ENCODE measurements at places on chromosomes 3 and 15. TPM values are rescaled to one million over a fixed set of nuclear protein-coding genes. Genes with fewer than 3 reads are reported as not detected.

BOC gene
- total RNA-seq, result 28.7 TPM

EDC3 gene
- total RNA-seq, result 16.2 TPM

TRIM69 gene
- 16.7 TPM for total RNA-seq

TM4SF18 gene
- total RNA-seq, result 6.3 TPM

TRPM1 gene
- total RNA-seq, result not detected

TEX264 gene
- total RNA-seq, result 22.4 TPM

GRM7 gene
- 1.0 TPM for total RNA-seq

OIP5 gene
- 3.7 TPM for total RNA-seq

SLC28A1 gene
- total RNA-seq, result 0.52 TPM

IGSF10 gene
- total RNA-seq, result 18.3 TPM

SHF gene
- 8.4 TPM for total RNA-seq

RLBP1 gene
- 0.52 TPM for total RNA-seq

MORC1 gene
- total RNA-seq, result not detected

IL5RA gene
- total RNA-seq, result not detected

DZIP1L gene
- total RNA-seq, result 13.6 TPM

SCAMP5 gene
- 1.6 TPM for total RNA-seq

PFKFB4 gene
- 8.4 TPM for total RNA-seq

XIRP1 gene
- total RNA-seq, result 30.8 TPM

GRAMD2A gene
- total RNA-seq, result 2.1 TPM

CFAP44 gene
- total RNA-seq, result 6.3 TPM

FRMD5 gene
- total RNA-seq, result 3.7 TPM

HTR3D gene
- total RNA-seq, result not detected

ALDH1A3 gene
- 15.7 TPM for total RNA-seq
